ENCODE measurements at places on chromosomes 7 and 10.

DNA sequence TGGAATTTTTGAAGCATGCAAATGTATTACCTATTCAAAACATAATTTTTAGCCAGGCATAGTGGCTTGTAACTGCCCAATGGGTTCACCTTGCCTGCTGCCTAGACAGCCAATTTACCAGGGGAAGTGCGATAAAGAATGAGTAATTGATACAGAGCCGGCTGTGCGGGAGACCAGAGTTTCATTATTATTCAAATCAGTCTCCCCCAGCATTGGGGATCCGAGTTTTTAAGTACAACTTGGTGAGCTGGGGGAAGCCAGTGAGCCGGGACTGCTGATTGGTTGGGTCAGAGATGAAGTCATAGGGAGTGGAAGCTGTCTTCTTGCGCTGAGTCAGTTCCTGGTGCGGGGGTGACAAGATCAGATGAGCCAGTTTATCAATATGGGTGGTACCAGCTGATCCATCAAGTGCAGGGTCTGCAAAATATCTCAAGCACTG is 29.1 kb upstream of the NRBF2 start:
- DNase-seq, result no peak

DNA sequence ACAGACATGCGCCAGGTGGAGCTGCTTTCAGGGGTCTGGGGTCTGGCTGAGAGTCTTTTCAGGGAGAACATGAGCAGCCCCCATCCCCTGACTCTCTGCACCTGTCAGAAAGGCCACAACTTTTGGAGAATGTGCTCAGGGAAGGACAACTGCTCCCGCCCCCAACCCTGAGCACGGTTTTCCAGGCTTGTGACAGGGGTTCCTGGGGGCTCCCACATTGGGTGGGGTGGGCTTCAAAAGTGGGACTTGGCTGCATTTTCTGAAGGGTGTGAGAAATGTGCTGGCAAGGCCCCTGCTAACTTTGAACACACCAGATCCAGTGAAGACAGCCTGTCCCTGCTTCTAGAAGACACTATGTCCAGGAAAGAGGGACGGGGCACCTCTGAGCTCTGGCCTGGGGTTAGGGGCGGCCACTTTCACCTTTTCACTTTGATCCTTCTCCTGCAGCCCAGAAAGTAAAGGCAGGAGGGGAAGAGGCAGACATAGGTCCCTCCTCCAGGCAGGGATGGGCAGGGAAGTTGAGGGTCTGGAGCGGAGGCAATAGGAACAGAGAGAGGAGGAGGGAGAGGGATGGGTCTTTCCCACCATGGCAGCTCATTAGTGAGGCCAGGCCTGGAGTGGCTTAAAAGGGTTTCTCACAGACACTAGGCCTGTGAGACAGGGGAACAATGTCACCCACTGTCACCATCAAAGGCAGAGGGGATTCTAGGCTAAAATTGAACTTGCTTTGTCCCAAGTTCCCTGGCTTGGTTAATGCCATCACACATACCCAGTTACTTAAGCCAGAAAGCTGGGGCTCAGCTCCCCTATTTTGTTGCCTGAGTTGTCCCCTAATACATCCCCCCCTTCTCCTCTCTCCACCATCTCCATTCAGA is 1.5 kb downstream of the KCP start:
- no peak for DNase-seq

GRCh38 chr10:119537953-119538630 is 4.4 kb downstream of the RGS10 start:
- DNase-seq, result no peak

DNA sequence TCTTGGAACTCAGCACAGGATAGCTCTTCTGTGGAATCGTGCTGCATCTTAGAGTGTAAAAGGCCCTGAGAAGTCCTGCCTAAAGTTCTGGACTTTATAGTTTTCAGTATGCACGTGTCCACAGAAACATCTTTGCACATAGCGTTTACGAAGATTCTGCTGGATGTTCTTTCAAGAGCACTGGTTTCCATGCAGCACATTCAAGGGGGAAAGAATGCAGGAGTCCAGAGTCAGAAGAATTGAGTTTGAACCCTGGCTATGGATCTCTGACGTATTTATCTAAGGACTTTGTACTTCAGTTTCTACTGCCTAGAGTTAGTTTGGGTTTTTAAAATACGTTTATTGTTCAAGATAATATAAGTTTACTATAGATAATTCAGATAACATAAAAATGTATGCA is 282.8 kb upstream of the ZMIZ1 start:
- DNase-seq, result no peak

DNA sequence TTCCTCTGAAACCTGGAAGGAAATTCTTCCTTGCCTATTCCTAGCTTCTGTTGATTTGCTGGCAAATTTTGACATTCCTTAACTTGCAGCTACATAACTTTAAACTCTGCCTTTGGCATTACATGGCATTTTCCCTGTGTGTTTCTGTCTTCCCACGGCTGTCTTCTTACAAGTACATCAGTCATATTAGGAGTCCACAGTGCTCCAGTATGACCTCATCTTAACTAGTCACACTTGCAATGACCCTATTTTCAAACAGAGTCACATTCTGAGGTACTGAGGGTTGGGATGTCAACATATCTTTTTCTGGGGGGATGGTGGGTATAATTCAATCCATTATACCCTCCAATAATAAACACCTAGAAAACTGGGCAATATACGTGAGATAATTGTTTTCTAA is 37.4 kb upstream of the EPHB6 start:
- DNase-seq, result no peak

Data from RPMI8226 (cell line).